ENCODE measurements at places on chromosomes 13 and 19. TPM values are rescaled to one million over a fixed set of nuclear protein-coding genes. Genes with fewer than 3 reads are reported as not detected.

RFX2 gene
- 0.93 TPM for total RNA-seq

ATXN8OS gene
- total RNA-seq = not detected

GIPC1 gene
- 151 TPM for total RNA-seq

PEAK3 gene
- not detected for total RNA-seq

DOCK6 gene
- 7.6 TPM for total RNA-seq

All from melanocyte of skin (primary cell).